ENCODE measurements at places on chromosomes 6 and 20.

GRCh38 chr6:122998403-122998975 lies 2.5 kb downstream of the CLVS2 start:
- DNase-seq: no peak

DNA sequence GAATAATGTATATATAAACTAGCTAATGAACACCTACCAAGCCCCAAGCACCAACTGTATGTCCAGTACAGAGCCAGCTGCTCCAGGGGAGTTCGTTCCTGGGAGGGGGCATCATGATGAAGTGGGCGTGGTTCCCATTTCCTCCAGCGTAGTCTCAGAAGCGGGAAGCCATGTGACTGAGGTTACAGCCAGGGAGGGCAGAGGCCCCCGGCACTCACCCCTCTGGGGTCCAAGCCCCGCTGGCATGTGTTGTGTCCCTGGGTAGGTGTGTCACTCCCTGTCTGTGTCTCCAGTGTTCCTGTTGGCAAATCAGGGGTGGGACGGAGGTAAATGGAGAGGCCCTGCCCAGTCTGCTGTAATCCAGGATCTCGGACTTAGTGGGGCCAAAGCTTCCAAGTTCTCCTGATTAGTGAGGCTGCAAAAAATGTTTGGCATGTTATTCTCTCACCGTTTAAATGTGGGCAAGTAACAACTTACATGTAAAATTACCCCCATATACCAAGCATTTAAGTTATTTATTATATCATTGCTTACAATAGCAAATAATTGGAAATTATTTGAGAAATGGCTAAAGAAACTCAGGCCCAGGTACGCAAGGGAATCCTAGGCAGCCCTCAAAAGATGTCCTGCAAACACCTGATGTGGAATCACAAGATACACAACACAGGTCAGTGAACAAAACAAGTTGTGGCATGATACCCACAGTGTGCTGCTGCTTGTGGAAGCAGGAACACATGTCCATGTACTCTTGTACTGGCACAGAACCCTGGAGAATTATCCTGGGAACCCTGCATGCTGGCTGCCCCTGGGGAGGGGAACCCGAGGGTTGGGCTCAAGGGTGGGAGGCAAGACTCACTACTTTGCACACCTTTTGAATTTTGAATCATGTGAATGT lies 22.2 kb downstream of the FAM110A start:
- no peak for DNase-seq

DNA sequence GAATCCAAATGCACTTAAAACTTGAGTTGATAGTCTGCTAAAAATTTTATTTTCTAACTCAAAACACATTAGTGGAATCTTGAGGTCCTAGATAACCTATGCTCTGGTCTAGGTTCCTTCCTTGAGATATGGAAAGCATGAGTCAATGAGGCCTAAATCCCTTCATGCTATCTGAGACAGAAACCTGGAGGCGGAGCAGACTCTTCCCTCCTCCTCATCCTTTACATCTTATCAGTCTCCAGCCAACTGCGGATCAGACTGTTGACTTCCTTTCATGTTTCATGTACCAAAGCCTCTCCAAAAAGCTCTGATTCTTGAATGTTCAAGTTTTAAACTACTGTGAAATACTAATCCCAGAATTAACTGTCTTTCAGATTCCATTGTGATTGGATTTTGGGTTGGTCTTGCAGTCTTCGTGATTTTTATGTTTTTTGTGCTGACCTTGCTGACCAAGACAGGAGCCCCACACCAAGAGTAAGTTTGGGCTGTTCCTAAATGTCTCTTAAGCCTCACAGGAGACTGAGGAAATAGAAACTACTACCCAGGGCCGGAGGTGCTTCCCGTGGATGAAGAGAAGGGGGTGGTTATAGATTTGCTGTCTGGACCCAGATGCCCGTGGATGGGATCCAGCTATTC lies 29.1 kb downstream of the MRAP2 start:
- no peak for DNase-seq

DNA sequence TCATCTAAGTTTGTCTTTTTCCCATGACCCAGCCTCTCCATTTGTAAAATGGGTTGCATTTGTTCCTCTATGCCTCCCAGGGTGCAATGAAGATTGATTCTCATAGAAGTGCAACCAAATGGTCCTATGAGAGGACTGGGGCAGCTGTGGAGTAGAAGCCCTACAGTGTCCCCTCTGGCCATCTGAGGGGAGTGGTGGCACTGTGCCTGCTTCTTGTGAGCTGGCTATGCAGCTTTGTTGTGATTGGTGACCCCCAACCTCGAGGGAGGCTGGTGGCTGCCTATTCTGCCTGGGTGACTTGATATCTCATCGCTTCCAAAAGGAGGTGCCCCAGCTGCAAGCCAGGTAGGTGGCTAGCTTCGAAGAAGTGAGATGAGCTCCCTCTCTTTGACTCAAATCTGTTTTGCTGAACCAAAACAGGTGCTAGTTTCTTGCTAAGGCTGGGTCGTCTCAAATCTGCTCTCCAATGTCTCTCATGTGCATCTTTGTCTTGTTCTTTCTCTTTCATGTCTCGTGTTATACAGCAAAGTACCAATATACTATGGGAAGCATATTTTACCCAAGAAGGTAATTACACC lies 33.9 kb downstream of the TXLNB start:
- DNase-seq: no peak

GRCh38 chr20:24245094-24245493 lies 224.3 kb upstream of the SYNDIG1 start:
- DNase-seq: no peak

GRCh38 chr6:884570-884969 lies 191.6 kb upstream of the EXOC2 start:
- no peak for DNase-seq

DNA sequence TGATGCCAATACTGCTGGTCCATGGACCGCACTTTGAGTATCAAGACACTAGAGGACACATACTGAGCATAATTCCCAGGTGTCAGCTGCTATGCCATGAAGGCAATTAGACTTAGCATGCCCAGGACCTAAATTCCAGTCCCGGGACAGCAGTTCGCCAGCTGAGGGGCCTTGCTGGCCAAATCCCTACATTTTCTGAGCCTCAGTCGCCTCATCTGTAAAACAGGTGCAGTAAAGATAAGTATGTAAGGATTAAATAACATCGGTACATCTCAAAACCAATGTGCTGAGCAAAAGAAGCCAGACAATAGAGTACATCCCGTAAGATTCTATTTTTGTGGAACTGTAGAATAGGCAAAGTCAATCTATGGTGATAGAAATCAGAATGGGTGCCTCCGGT lies 1.0 kb downstream of the BFSP1 start:
- DNase-seq: no peak

- DNase-seq: no peak
These were observed 180.5 kb downstream of the COL12A1 start for GRCh38 chr6:75025371-75025770.

GRCh38 chr20:36792422-36792821 lies 18.9 kb upstream of the DSN1 start:
- DNase-seq: no peak

- DNase-seq: no peak
These were observed 5.4 kb downstream of the PCNA start for GRCh38 chr20:5114403-5114802.

GRCh38 chr20:44056010-44056698 lies 130.8 kb downstream of the JPH2 start:
- DNase-seq: peak; percentile 59

GRCh38 chr6:115159733-115160132 lies 816.9 kb upstream of the HS3ST5 start:
- no peak for DNase-seq

GRCh38 chr20:15836634-15837033 lies 736.6 kb downstream of the KIF16B start:
- DNase-seq: no peak

DNA sequence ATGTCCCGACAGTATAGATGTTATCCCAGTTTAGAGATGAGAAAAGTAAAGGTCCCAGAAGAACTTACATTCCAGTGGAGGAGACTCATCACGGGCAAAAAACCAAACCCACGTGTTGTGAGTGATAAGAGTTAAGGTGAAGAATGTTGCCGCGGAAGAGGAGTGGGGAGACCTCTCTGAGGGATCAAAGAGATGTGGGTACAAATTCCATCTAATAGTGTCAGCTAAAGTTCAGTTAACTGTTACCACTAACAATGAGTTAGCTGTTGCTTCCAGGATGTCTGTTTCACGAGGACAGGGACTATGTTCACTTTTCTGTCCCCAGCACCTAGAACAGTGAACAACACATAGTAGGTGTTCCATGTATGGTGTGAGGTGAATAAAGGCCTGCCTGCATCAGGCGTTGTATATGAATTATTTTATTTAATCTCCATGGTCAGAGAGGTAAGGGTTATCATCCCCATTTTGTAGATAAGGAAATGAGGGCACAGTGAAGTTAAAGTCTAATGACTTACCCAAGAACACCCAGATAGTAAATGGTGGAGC lies 39.8 kb upstream of the RSPO4 start:
- no peak for DNase-seq

GRCh38 chr20:9454791-9455190 lies 59.6 kb upstream of the LAMP5 start:
- DNase-seq: peak; percentile 49

DNA sequence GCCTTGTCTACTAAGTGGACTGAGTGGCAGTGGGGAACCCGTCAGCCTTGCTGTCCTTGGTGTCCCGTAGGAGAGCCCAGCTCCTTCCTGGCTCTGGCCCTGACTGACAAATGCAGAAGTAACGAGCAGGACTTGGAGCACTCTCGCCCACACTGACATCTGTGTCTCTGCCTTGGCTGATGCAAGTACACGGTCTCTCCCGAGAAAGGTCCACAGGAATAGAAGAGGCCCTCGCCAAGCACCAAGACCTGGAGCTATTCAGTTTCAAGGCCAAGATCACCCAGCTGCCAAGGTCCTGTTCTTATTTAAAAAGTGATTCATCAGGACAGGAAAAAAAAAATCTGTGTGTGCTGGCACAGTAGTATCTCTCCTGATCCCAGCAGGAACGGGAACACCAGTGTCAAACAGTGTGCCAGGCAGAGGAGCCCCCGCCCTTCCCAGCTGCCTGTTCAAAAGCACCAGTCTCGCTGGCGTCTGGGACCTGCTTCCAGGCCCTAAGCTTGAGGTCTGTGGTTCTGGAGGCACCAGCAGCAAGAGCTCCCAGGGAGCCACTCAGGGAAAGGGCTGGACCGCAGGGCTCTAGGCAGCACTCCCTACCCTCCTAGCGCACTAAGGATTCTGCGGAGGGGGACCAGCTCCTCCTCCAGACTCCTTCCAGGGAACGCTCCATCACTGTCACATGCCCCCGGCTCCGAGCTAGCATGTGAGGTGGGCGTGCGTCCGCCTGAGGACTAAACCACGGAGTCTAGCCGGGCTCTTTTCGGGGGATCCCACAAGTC lies 376.9 kb downstream of the RNGTT start:
- DNase-seq: peak; percentile 0

GRCh38 chr6:3612341-3613041 lies 139.0 kb downstream of the PXDC1 start:
- no peak for DNase-seq

DNA sequence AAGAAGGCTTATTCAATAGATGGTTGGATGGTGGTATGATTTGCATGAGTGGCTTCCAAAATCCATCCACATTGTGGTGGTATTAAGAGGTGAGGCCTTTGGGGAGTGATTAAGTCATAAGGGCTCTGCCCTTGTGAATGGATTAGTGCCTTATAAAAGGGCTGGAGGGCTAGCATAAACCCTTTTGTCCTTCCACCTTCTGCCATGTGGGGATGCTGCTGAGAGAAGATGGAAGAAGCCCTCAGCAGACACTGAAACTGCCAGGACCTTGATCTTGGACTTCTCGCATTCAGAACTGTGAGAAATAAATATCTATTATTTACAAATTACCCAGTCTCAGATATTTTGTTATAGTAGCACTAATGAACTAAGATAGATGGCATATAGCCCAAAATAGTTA lies 27.8 kb upstream of the SRPK1 start:
- DNase-seq: peak; percentile 42

- DNase-seq: no peak
These were observed 24.4 kb downstream of the TMEM181 start for GRCh38 chr6:158584236-158584651.

- peak; percentile 36 for DNase-seq
These were observed 25.6 kb upstream of the AHI1 start for GRCh38 chr6:135522965-135523692.

GRCh38 chr6:134427721-134428120 lies 109.8 kb upstream of the SGK1 start:
- peak; percentile 1 for DNase-seq

GRCh38 chr6:76742919-76743318 lies 670.5 kb upstream of the IMPG1 start:
- DNase-seq: no peak

DNA sequence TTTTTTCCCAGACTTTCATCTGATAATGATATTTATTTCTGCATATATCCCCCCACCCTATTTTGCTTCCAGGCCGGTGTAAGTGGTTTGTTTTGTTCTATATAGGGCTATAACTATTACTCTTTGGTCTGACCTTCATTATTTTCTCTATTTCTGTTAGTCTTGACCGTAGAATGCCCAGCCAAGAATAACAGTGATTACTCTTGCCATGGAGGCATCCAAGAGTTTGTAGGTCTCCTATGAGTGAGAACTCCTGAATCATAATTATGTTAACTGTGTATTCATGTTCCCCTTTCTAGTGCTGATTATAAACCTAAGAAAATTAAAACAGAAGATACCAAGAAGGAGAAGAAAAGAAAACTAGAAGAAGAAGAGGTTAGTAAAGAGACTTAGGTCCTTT lies 52.2 kb downstream of the TOP1 start:
- no peak for DNase-seq

DNA sequence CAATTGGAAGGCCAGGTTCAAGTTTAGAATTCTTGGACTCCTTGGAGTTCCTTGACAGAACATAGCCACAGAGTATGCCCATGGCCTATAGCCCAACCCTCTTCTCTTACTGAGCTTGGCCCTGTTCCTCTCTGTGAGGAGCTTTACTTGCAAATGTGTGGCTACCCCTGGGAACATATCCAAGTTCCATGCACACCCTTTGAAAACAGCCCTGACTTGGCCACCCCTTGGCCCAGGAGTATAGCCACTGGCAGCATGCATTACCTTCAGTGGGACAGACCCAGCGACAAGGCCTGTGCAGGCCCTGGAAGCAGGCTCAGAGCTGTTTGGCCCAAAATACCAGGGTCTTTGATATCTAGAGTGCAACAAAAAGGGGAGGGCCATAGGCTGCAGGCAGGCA lies 19.5 kb upstream of the MAS1 start:
- no peak for DNase-seq

- DNase-seq: peak; percentile 12
These were observed 50.7 kb upstream of the PLCG1 start for GRCh38 chr20:41086402-41087324.

- peak; percentile 38 for DNase-seq
These were observed 28.5 kb downstream of the BCL2L1 start for GRCh38 chr20:31693987-31694661.
